ENCODE measurements at places on chromosomes 7 and 10.

GRCh38 chr7:72183835-72184234, 228.3 kb downstream of the CALN1 start:
- DNase-seq: no peak

DNA sequence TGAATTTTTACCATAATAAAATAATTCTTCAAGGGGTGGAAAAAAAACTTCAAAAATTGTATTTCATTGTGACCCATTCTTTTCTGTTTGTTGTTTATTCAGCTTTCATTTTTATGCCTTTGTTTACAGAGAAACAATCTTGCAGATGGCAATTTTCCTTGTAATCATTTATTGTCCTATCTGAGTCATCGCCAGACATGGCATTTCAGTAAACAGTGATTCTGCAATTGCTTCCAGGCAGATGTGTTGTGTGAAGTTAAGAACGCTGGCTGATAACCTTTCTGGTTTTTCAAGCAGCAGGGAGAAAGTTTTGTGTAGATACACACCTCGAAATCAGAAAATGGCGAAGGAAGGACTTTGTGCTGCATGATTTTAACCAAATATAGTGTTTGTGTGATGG, 80.7 kb upstream of the RPA3 start:
- no peak for DNase-seq

GRCh38 chr10:23643111-23643780, 204.4 kb downstream of the OTUD1 start:
- DNase-seq: no peak

GRCh38 chr7:146956853-146957252, 840.3 kb downstream of the CNTNAP2 start:
- no peak for DNase-seq

DNA sequence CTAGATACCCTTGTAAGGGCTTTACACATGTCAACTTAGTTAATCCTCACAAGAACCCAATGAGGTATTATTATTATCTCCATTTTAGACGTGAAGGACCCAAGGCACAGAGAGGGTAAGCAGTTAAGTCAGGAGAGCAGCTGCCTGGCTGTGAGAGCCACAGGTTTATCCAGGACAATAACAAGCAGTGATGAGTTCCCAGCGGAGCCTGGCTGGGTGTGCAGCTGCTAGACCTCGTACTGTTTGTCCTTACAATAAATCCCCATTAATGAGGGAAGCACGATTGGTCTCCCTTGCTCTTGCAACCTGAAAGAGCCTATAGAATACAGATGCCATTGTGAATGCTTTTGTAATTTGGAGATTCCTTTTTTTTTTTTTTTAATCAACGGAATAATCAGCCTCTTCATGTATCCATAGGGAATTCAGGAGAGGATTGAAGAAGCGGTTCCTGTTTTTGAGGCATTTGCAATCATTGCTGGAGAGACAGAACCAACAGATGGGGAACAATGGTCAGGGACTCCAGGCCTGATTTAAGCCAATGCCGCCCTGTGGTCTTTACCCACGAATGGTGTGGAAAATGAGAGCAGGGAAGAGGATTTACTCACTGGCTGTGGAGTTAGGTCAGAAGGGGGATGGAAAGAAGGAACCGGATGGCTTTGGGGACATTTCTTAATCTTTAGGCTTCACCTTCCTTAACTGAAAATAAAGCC, 12.3 kb upstream of the ASB4 start:
- no peak for DNase-seq

- no peak for DNase-seq
Measured at GRCh38 chr7:116595063-116595462, 70.2 kb downstream of the CAV1 start.

DNA sequence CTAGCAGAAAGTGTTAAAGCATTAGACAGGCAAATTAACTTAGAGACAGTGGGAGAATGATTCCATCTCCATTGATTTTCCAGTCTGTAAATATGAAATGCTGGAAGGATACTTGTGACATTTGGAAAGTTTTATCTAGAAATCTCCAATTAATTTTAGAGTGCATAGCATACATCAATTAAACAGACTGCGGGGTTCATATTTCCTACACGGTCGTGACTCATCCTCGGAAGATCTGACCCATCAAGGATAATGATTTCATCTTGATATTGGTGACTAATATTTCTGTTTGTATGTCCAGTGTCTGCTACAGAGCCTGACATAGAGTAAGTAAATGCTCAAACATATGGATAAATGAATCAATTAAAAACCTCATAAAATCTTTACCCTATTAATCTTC, 474.9 kb downstream of the KCNMA1 start:
- DNase-seq: no peak

DNA sequence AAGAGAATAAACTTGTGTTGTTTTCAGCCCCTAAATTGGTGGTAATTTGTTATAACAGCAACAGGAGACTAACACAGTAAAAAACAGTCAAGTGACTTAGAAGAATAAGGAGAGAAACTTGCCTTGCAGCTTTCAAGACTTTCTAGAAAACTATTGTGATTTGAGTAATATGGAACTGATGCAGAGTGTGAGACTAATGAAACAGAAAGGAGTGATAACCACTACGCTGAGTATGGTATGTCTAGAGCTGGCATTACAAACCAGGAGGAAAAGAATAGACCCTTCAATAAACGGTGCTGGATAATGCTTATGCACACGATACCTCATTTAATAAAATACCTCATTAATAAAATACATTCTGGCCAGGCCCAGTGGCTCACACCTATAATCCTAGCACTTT, 99.9 kb downstream of the CREM start:
- DNase-seq: no peak

Measured in frontal cortex (tissue), 4 donors.